ENCODE measurements at places on chromosomes 1 and 21.
A peak's percentile ranks its signal among the peaks of the same experiment; 100 is the strongest.

DNA sequence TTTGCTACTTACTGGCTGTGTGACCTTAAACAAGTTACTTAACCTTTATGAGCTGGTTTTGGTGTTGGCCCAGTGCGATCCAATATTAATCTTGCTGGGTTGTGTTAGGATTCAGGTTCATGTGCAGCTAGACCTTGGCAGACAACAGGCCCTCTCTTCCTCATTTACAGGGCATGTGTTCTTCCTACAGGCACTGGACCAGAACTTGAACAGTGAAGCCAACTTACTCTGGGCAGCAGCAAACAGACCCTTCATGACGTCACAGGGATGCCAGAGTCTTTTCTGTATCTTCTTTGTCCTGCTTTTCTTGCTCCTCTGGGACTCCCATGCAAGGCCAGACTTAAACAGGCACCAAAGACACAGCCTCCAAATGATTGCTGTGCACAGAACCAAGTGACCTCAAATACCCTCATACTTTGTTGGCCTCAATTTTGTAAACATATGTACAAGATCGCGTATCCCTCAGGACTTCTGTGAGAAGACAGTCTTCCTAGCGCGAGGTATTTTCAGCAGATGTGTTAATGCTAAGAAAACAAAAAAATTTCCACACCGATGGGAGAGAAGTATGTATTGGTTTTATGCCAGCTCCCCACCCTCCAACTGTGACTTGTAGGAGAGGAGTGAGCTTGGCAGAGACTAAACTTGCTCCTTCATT, 73.7 kb downstream of the URB2 start:
- no peak for DNase-seq

- no peak for DNase-seq
Measured at GRCh38 chr21:25487046-25487594, 120.2 kb downstream of the MRPL39 start.

DNA sequence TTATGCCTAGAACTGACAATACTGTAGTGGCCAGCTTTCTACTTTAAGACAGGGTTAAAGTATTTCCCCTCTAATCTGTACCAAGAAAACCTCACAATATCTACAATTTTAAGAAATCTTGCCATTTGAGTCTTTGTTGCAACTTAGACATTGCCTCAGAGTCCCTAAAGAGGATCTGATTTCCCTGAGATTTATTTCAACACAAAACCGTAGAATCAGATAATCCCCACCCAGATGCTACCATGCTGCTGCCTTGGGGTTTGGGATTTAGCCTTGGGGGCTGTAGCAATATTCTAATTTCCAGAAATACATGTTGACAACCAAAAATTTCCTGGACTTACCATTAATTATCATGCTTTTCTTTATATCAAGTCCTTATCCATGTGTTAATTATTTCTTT, 50.3 kb upstream of the DENND1B start:
- no peak for DNase-seq

DNA sequence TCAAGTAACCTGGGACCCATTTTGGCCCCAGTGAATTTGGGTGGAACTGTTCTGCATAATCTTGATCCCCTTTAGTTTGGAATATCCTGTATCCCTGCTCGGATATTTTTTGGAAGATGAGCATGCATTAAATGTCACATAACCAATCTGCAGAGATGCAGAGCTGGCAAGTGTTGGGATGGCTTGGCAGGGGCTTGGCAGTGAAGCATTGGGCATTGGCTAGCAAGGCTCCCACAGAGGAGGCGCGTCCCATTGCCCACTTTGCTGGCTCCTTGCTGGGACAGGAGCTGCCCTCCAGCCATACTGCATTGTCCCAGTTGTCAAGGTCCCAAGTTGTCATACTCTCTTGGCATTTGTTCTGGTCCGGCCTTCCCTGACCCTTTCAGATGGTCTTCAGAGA, 29.9 kb downstream of the LAMC2 start:
- no peak for DNase-seq

DNA sequence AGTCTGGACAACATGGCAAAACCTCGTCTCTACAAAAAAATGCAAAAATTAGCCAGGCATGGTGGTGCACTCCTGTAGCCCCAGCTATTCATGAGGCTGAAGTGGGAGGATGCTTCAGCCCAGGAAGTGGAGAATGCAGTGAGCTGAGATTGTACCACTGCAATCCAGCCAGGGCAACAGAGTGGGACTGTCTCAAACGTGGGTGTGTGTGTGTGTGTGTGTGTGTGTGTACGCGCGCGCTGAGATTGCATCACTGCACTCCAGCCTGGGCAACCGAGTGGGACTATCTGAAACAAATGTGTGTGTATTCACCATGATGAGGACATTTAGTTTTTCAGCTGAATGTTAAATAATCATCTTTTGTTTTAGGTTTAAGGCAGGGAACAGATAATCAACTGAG, 21.1 kb downstream of the USP1 start:
- no peak for DNase-seq

DNA sequence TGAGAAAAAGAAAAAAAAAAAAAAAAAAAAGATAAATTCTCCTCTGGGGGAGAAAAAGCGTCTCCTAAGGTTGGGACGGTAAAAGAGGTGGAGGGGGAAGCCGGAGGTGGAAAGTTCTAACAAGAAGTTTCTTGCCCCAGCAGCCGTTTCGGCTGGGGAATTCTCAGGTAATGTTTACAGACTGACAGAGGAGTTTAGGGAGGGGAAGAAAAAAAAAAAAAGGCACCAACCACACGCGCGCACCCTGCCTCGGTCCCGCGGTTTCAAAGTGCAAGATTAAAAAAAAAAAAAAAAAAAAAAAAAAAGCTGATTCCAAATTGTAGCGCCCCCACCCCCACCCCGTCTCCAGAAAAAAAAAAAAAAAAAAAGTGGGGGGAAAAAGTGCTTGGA, 504 bp downstream of the DHRS3 start:
- no peak for DNase-seq

DNA sequence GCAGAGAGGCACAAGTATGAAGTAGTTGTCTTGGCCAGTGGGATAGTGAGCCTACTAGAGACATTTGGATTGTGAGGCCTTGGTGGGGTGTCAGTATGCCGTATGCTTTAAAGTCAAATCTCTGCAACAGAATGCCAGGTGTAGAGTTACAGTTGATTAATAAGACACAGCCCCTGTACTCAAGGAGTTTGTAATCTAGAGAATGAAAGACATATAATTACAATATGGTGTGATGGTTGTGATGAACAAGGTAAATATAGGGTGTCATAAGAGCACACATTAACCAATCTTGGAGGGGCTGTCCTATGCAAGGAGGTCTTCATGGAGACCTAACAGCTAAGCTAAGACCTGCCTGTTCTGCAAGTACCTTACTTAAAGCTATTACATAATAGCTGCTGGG, 113.1 kb downstream of the ATF6 start:
- DNase-seq: no peak

- no peak for DNase-seq
Measured at GRCh38 chr1:205071028-205071409, 13.2 kb downstream of the TMEM81 start.

- peak; percentile 49 for DNase-seq
Measured at GRCh38 chr1:169928438-169929209, 34.9 kb upstream of the SCYL3 start.

GRCh38 chr1:203177470-203178039, 1.9 kb upstream of the MYBPH start:
- DNase-seq: no peak
